Stimulated activated CD8-positive, alpha-beta memory T cell treated with anti-CD3 and anti-CD28 coated beads, Interleukin-2, amount 100 ng/mL, for 1 hour (primary cell): ENCODE measurements at places on chromosomes 4 and X.

DNA sequence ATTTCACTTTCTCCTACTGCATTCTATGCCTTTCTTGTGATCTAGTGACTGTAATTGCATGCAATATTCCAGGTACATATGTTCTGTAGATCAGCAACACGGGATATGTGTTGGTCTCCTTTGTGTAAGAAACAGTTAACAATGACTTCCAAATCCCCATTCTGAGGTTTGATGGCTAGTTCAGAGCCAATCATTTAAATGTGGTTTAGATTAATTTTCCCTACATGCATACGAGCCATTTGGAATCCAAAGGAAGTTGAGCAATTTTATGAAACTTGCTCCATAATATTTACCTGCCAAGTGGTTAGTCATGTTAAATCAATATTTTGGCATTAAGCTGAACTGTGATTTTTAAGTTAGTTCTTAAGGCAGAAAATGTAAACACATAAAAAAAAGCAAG, 172.8 kb upstream of the DCAF12L2 start:
- DNase-seq, result no peak

- no peak for DNase-seq
Observed at GRCh38 chr4:100895556-100896197, 377.9 kb upstream of the EMCN start.

GRCh38 chr4:38313175-38313574, 350.8 kb upstream of the KLF3 start:
- no peak for DNase-seq

GRCh38 chrX:38112566-38112965, 106.2 kb downstream of the SYTL5 start:
- DNase-seq, result no peak

DNA sequence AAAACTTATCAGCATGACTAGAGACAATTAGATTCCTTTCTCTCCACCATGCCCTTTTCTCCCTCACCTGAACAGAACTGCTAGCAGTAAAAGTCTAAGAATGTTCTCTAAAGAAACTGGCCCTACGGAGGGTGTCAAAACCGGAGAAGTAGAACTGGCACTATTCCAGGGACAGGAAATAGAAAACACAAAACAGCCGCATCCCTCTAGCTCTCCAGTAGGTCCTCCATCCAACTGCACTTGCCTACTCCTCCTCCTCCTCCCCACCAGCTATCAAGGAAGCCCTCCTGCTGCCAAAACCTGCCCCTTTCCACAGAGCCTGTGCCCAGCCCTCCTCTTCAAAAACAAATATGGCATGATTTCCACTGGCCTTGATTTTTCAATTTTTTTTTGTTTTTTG, 28.4 kb downstream of the FUNDC1 start:
- no peak for DNase-seq

DNA sequence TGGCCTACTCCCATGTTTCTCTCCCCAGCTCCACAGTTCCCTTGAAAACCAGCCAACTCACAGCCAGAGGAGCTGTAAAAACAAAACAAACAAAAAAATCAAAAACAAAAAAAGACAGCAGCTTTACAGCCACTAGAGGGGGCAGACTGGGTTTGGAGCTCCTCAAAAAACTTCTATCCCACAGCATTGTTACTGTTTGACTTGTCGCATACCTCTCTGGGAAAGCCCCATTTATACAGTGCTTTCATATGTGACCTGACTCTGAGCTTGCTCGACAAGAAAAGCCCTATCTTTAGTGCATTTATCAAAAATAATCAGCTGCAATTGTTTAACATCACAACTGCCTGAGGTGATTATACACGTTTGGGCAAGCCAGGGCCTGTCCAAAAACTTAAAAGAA, 21.6 kb downstream of the TSPAN6 start:
- no peak for DNase-seq

GRCh38 chr4:87067124-87067885, 132.5 kb downstream of the AFF1 start:
- DNase-seq, result no peak

GRCh38 chrX:97252111-97252510, 368.4 kb downstream of the RPA4 start:
- DNase-seq, result no peak

- no peak for DNase-seq
Observed at GRCh38 chrX:155148724-155149537, 67.3 kb upstream of the VBP1 start.

- DNase-seq, result no peak
Observed at GRCh38 chrX:40083120-40083978, 14.4 kb downstream of the BCOR start.

DNA sequence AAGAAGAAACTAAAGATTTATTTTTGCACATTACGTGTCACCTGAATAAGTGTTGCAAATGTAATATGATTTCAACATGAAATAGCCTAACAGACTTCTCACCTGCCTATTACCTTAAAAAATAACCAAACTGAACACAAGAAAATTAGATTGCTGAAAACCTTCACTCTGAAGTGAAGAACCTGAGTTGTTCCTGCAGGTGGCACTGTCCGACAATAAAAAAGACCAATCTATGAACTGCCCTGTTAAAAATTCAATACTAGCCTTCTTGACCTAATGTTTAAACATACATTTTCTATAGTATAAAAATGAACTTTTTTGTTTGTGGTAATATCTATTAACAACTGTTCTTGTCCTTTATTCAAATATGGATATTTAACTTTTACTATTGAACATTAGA, 69.2 kb upstream of the PNPLA4 start:
- no peak for DNase-seq

DNA sequence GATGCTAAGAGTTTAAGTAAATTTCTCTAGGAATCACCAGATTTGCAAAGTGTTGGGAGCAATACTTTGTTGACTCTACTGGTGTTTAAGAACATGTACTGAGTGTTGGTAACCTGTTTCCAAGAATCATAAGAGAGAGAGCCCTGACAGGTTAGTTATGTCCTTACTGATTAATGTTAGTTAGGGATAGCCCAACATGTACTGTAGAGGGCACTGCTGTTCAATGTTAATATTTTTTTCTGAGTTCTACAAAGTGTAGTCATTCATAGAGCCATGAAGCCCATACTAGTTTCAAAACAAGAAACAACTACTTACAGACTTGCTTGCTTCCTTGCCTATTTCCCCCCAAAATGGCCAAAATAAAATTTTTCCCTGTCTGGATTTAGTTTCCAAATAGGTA, 11.9 kb downstream of the TMPRSS11D start:
- DNase-seq, result no peak

DNA sequence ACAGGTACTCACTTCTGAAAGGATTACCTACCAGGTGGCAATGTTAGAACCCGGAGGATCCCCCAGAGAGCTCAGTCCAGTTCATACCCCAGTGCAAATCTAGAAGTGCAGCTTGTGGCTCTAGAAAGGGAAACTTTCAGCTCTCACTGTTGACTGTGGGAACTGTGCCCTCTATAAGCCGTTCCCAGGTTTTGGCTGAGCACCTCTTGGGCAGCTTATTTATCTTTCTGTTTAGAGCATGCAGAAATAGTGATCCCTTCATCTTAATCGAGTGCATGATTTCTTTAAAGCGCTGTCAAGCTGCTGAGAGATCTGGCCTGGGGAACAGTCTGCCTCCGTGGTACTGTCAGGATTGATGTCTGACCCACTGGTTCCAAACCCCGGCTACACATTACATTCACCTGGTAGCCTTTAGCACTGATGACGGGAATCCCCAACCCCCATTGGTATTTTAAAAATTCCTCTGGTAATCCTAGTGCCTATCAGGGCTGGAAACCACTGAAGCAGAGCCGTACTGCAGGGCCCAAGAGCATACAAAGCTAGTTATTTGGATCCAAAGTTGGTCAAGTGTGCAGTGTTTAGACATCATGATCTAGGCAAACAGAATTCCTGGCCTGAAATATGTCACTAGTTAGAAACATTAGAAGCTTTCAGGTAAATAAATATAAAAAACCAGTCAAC, 103.2 kb downstream of the KLHL8 start:
- no peak for DNase-seq

DNA sequence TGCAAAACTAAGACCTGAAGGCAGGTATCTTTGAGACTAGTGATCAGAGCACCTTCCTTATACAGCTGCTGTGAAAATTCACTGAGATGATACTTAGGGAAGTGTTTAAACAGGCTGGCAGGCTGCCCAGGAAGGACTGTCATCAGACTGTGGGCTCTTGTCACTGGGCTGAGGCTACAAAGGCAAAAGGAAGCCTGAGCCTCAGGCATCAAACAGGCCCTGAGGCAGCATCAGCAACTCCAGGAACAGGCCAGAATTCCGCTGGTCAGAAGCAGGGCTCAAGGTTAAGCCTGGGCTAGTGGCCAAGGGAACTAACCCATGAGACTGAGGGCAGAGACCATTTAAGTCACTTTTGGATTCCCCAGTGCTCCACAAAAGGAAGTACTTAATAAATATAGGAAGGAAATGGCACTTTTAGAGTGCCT, 12.8 kb downstream of the PJA1 start:
- no peak for DNase-seq

- no peak for DNase-seq
Observed at GRCh38 chr4:140718241-140718952, 37.8 kb downstream of the TBC1D9 start.

DNA sequence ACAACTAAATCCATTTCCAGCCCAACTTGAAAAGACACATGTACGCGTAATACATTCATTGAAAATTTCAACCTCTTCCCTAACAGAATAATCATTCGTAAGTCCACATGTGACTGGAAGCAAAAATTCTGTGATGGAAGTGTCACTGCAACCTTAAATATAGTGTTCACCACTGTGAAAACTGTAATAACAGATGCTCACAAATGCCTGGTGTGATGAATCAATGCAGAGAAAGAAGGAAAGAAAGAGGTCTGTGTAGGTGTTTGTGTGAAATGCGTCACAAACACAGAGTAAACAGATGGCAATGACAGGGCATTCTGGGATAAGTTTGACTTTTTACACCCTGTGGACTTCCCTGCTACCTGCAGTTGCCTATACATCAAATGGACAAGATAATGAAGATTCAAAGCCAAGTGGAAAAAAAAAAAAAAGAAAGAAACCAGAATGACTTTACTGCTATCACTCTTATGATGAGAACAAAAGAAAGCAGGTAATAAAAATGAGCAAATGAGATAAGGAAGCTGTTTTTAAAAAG, 123.3 kb downstream of the EPHA5 start:
- DNase-seq, result no peak

DNA sequence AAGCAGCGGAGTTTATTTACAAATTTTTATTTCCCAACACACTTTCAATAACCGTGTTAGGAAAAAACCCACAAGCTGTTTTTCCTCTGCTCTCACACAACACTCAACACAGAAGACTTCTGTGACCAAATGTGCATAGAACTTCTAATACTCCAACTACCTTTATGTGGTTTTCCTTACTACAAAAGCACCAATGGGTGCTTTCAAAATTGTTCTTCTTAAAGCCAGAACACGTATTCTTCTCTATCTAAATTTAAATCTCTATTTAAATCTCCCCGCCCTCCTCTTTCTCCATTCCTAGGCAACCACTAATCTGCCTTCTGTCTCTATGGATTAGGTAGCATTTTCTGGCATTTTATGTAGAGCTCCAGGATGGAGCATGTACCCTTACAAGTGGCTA, 90.0 kb downstream of the SHROOM2 start:
- no peak for DNase-seq
